Renal cortical epithelial cell (primary cell): ENCODE measurements at places on chromosomes 5 and 9. TPM values are rescaled to one million over a fixed set of nuclear protein-coding genes. Genes with fewer than 3 reads are reported as not detected.

Gene NRG2
- total RNA-seq = 0.45 and 0.52 TPM in 2 replicates

Gene CCL28
- 11.0 and 26.6 TPM in 2 replicates for total RNA-seq

Gene PRRC1
- 48.1 and 70.6 TPM in 2 replicates for total RNA-seq

Gene PAPPA
- total RNA-seq = 2.5 and 14.6 TPM in 2 replicates

Gene CDO1
- 0.17 and 0.55 TPM in 2 replicates for total RNA-seq

Gene ATP10B
- total RNA-seq = under 0.01 and 0.10 TPM in 2 replicates

Gene RNF208
- total RNA-seq = 1.2 TPM in 1 of 2 replicates, not detected in the other

Gene MEGF9
- total RNA-seq = 16.5 and 28.0 TPM in 2 replicates

Gene EIF4E1B
- total RNA-seq = not detected in 2 replicates
